ENCODE measurements at places on chromosomes 2 and 18.

DNA sequence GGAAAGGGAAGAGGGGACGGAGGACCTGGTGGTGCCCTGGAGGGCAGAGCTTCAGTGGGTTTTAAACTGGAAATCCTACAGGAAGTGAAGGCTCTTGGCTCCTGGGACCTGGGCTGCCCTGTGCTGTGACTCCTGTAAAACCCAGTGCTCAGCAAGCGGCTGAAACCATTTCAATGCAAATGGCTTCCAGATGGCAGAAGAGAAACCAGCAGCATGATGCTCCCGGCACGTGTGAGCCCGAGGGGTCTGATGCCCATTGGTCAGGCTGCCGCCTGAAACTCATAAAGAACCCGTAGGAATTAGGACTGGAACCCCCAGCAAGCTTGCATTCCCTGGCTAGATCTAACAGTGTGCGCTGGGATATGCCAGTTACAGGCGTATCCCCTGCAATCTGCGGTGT, 109.2 kb upstream of the THOC1 start:
- no peak for DNase-seq

DNA sequence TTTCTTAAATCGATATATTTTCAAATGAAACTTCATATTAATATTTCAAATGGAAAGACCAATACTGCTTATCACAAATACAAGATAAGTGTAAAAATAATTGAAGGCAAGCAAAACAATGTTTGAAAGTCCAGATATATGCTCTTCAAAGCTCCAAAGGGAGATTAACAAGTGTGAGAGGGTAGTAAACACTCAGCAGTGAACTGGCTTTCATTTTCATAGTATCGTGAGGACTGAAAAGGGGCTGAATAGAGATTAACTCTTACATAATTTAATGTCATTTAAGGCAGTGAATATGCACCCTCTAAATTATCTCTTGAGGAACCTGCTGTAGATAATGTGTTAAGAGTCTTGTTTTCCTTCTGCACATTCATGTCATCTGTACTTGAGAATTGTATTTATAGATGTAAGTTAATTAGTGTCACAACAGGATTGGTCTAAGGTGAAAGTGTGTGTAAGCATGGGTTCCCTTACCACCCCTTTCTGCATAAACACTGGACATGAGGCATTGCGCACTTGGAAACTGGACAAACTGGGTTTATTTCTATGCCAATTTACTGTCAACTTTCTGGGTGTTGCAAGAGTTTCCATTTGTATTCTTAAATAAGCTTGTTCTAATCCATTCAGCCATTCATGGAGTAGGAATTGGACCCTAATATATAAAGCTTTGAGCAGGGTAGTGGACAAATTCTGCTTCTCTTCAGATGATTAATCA, 76.7 kb upstream of the SESTD1 start:
- DNase-seq: no peak

DNA sequence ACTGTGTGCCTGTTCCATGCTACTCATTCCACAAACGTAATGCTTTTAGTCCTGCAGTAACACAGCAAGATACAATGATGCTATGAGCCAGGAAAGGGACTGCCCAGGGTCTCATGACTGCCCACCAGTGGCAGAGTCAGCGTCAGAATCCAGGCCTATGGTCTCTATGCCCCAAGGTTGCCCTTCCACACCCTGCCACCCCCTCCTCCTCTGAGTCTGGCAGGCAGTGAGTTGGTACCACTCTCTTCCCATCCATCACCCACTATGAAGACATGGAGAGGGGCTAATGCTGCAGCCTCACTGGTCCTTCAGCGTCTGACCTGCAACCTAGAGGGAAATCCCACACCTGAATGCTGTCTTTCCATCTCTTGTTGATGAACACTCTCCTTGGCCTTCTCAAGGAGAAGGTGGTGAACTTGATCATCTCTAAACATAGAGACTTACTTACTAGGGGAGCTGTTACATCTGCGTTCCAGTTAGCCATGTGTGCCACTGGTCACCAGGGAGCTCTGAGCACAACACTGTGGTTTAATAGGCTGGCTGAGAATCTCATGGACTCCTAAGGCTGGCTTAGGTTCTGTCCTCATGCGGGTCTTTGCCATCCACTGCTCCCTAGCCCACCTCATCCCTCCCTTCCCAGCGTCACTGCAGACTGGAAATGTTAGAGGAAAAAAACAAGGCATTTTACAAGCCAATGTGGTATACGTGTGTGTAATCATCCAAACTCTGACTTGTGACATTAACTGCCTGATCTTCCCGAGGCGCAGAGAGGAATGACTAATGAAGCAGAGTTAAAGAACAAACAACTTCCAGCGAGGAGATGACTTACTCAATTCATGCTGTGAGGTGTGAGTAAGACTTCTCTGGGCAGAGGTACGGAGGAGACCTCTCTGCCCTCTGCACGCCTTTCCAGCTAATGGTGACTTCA, 28.8 kb downstream of the STEAP3 start:
- peak; percentile 5 for DNase-seq

GRCh38 chr2:9053534-9053931, 50.0 kb upstream of the MBOAT2 start:
- no peak for DNase-seq

DNA sequence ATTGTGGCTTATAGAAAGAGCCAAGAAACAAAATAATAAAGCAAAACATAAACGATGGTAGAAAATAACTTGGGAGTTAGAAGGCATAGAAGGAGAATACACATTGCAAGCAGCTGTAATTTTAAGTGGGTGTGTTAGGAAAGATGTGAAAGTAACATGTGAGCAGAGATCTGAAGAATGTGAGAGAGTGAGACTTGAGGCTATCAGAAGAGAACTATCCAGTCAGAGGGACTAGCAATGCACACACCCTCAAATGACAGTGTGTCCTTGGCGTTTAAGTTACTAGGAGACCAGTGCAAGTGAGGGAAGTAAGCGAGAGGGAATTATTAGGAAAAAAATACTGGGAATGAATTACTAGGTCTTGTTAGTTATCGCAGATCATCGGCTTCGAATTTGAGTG, 304.9 kb downstream of the DSEL start:
- no peak for DNase-seq
